ENCODE measurements at places on chromosomes 12 and 14.

- no peak for ATAC-seq
These were observed 8.1 kb downstream of the LGR5 start for GRCh38 chr12:71447691-71448132.

GRCh38 chr12:130401703-130402102, 64.0 kb downstream of the PIWIL1 start:
- ATAC-seq: no peak

- no peak for ATAC-seq
These were observed 33.1 kb downstream of the C12orf42 start for GRCh38 chr12:103462675-103463074.

- peak; percentile 83 for ATAC-seq
These were observed 2.3 kb upstream of the GARIN2 start for GRCh38 chr14:67186789-67187584.

DNA sequence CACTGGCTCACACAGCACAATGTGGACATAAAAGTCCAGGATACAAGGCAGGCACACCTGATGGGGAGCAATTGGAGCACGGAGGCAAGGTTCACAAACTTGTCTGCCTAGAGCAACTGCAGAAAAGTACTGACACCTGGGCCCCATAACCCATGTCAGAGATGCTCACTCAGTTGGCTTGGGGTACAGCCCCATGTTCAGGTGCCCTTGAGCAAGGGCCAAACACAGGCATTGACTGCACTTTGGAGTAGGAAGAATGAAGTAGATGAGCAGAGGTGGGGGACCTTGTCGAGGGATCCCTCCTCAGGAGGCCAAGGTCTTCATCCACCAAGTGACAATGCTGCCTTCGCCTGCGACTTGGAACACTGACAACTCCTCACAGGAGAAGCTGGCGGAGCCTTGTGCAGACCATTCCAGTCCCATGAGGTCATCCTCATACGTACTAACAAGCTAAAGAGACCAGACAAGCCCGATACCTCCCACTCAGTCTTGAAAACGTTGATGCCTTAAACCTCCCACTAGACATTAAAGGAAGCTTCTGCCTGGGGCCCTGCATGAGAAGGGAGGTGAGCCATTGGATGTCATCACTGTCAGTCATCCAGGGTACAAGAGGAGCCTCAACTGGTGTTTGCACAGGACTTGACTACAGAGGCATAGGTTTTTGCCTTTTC, 42.5 kb upstream of the C14orf180 start:
- ATAC-seq: no peak

- no peak for ATAC-seq
These were observed 25.6 kb downstream of the UNC79 start for GRCh38 chr14:93456356-93456755.

DNA sequence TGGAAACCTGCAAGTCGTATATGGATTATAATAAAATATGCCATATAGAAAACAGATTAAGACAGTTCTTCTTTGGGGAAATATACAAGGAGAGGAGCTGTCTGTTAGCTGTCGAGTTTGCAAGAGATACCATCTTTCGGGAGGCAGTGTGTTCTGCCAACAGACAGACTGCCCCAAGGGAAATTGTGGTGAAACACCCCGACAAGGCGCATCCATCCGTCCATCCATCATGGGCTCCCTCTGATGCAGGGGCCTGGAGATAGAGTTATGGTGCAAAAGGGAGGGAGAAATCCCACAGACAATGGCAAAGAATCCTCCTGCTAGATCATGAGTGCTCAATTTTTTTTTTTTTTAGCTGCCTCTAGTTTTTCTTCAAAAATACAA, 156.3 kb downstream of the DPF3 start:
- peak; percentile 48 for ATAC-seq

DNA sequence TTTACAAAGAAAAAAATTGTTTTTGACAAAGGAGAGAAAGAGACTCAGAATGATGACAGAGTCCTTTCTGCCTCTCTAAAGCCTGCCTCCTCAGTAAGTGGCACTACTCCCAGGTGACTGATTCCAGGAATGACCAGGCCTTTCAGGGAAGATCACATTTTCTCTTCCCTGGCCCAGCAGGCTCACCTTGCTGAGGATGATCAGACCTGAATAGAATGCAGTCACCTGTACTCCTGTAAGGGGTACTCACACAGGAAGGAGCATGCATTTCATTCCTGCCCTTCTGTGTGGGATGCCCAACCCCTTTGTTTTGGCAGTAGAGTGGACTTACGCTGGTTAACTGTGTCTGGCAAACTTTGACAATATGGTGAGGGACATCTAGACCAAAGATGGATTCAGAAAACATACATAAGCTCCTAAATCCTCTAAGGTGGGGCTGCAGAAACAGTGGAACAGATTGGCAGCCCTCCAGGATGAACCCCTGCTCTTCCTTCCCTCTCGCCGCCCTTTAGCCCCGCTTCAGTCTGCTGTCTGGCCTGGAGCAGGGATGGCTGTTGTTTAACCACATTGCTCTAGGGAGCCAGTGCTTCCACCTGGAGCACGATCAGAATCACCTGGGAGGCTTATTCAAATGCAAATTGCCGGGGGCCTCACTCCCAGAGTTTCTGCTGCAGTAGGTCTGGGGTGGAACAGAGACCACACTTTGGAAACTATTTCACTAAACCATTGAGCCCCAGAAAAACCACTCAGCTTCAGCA, 29.8 kb downstream of the ERG28 start:
- ATAC-seq: no peak

GRCh38 chr12:114690267-114691135, 6.5 kb upstream of the TBX3 start:
- ATAC-seq: no peak

DNA sequence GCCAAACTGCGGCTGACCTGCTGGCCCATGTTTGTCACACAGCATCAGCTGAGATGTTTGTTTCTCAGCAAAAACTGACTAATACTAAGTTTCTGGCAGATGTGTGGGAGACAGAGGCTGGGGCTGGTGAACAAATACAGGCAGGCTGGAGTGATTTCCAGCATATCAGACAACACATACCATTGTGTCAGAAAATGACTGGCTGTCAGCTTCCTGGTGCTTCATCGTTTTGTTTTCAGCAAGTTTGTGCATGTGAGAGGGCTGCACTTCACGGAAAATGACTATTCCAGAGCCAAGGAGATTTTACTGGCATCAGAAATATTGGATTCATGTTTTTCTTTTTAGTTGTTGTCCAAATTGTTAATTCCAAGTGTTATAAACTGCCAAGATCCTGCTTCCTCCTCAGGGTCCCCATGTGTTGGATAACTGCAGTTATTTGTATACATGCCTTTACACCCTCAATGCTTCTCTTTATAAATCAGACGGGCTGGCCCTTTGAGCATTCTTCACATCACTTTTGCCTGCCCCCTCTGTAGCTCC, 145.7 kb downstream of the GALC start:
- no peak for ATAC-seq

Data from SK-N-SH treated with all-trans-retinoic acid at 6 μM for 48 hours (cell line).